ENCODE measurements at places on chromosomes 5 and 9.

- no peaks in the 10 kb centered on the region for H3K27me3 ChIP-seq
- peak overlapping the region; percentile 59 for H3K4me3 ChIP-seq
- H3K36me3 ChIP-seq = no peaks in the 10 kb centered on the region
These were observed 490 bp downstream of the ICE1 start for GRCh38 chr5:5422819-5423515.

DNA sequence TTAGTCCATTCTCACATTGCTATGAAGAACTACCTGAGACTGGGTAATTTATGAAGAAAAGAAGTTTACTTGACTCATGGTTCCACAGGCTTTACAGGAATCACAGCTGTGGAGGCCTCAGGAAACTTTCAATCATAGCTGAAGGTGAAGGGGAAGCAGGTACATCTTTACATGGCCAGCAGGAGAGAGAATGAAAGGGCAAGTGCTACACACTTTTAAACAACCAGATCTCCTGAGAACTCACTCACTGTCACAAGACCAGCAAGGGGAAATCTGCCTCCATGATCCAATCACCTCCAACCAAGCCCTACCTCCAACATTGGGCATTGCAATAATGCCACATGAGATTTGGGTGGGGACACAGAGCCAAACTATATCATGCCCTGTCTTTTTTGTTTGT lies 3.5 kb upstream of the LCN6 start:
- H3K27ac ChIP-seq = no peak overlapping the region
- peaks cover 11% of the 10 kb centered on the region for H3K27me3 ChIP-seq
- no peak overlapping the region for H3K4me3 ChIP-seq
- no peaks in the 10 kb centered on the region for H3K4me1 ChIP-seq
- no peaks in the 10 kb centered on the region for H3K36me3 ChIP-seq
- no peak for DNase-seq

- H3K4me3 ChIP-seq = no peak overlapping the region
- H3K4me1 ChIP-seq = no peaks in the 10 kb centered on the region
- no peak overlapping the region for H3K27ac ChIP-seq
- DNase-seq = no peak
These were observed 53.1 kb downstream of the LMNB1 start for GRCh38 chr5:126830061-126830460.

DNA sequence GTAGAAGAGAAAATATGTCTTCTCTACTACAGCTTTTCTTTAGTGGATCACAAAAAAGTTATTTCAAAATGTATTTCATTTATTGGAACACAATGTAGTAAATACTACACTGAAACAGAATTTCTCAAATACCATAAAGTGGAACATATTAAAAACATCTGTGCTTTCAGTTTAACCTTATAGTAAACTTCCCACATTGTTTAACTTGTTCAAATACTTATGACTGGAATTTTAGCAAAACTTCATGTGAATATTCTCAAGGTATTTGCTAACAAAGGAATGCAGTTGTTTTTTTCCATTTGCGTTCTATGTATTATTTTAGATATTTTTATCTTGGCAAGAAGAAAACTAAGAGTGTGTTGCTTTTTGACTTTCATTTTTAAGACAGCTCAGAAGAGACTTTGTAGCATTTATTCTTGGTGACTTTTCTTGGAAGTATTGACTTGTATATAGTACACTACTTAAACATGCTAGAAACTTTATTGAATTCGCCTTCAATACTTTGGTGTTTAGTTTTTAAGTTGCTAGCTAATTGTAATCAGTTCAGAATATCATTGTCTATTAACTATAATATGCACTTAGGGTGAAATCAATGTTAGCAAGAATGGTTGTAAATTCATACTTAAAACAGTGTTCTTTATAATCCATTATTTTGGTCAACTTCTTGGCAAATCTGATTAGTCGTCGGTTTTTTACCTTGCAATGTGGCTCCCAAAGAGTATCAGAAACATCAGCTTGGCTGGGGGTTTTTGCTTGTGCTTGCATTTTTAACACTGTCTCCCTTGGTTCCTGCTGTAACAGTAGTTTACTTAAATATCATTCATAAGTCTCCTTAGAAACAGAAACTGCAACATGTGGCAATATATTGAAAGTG lies 5.0 kb upstream of the RHOBTB3 start:
- H3K27me3 ChIP-seq = no peaks in the 10 kb centered on the region
- peaks cover 19% of the 10 kb centered on the region for H3K4me1 ChIP-seq

GRCh38 chr5:118937393-118938061 lies 50.8 kb downstream of the DTWD2 start:
- no peaks in the 10 kb centered on the region for H3K36me3 ChIP-seq
- H3K27me3 ChIP-seq = no peaks in the 10 kb centered on the region
- DNase-seq = no peak

DNA sequence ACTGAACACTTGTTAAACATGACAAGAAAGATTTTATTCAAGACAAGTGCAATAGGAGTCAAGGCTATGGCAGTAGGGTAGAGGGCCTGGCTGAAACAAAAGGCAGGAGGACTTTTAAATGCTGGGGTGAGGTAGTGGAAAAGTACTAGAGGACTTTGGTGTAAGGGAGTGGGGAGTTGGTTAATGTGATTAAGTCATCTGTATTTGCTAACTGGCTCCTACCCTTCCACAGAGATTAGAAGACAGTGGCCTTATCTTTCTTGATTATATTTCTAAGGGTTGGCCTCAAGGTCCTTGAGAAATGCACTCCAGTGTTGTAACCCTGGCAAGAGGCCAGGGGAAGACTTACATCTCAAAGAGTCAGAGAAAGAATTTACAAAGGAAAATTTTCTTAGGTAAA lies 160.2 kb upstream of the FTMT start:
- H3K27me3 ChIP-seq = no peaks in the 10 kb centered on the region
- no peak overlapping the region for H3K27ac ChIP-seq
- no peak for DNase-seq
- H3K4me3 ChIP-seq = no peak overlapping the region
- no peaks in the 10 kb centered on the region for H3K36me3 ChIP-seq

DNA sequence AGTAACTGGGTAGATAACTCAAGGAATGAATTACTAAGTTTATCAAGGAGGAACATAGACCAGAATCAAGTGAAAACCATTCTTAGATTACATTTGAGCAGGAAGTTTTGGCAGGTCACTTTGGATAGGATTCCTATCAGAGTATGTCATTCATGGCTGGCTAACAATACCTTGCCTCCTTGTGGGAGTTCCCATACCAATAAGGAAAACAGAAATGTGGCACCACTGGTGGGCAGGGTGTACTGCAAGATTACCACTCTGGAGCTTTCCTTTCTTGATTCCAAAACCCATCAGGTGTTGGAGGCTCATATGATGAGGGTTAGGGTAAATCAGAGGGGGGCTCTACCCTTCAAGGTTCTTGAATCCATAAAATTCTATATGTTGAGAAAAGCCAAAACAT lies 18.6 kb upstream of the SPATA31D1 start:
- no peak overlapping the region for H3K27ac ChIP-seq
- no peaks in the 10 kb centered on the region for H3K36me3 ChIP-seq
- peak; percentile 39 for DNase-seq
- H3K4me1 ChIP-seq = no peaks in the 10 kb centered on the region
- H3K27me3 ChIP-seq = peaks cover 3% of the 10 kb centered on the region

- no peaks in the 10 kb centered on the region for H3K36me3 ChIP-seq
- peak overlapping the region; percentile 75 for H3K4me3 ChIP-seq
- DNase-seq = peak; percentile 63
- peaks cover 2% of the 10 kb centered on the region for H3K4me1 ChIP-seq
- no peaks in the 10 kb centered on the region for H3K27me3 ChIP-seq
These were observed 2.1 kb downstream of the ECPAS start for GRCh38 chr9:111481885-111482636.

DNA sequence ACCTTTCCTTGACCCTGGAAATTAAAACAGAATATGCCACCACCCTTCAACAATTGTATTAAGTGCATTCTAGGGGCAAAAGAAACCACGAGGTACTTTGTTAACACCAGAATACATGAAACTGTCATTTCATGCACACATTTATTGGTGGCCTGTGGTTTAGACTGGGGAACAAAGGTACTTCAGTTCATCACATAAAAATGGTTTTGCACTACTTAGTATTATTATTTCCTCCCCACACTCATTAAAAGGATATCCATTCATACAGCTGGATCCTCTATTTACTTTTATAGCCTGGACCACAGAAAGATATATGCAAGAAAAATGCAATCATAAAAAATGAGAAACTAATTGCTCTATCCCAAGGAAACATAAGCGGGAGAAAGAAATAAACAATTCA lies 230.9 kb downstream of the EFNA5 start:
- H3K27ac ChIP-seq = no peak overlapping the region
- no peaks in the 10 kb centered on the region for H3K36me3 ChIP-seq
- no peaks in the 10 kb centered on the region for H3K27me3 ChIP-seq
- no peak overlapping the region for H3K4me3 ChIP-seq

GRCh38 chr9:119938871-119939270 lies 569.6 kb upstream of the BRINP1 start:
- no peak overlapping the region for H3K4me3 ChIP-seq
- no peak overlapping the region for H3K27ac ChIP-seq
- H3K36me3 ChIP-seq = no peaks in the 10 kb centered on the region
- H3K4me1 ChIP-seq = no peaks in the 10 kb centered on the region
- no peaks in the 10 kb centered on the region for H3K27me3 ChIP-seq

DNA sequence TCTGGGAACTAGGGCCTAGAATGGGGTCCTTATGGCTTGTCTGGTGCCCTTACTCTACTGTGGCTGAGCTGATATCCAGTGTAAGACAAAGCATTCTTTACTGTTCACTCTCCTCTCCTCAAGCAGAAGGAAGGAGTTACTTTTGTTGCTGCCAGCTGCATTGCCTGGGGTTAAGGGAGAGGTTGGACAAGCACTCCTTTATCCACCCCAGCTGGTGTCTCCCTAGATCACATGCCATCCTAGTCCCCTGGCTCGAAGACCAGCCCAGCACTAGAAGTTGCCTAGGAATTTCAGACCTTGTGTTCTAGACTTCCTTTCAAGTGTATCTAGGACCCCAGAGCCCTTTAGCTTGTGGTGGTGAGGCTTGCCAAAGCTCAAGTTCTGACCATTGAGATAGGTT lies 1051.5 kb upstream of the C9orf72 start:
- no peaks in the 10 kb centered on the region for H3K4me1 ChIP-seq
- H3K36me3 ChIP-seq = no peaks in the 10 kb centered on the region
- H3K27ac ChIP-seq = no peak overlapping the region
- H3K27me3 ChIP-seq = no peaks in the 10 kb centered on the region
- no peak overlapping the region for H3K4me3 ChIP-seq

GRCh38 chr9:135530146-135530545 lies 8.9 kb downstream of the LCN1 start:
- peaks cover 6% of the 10 kb centered on the region for H3K27me3 ChIP-seq
- no peaks in the 10 kb centered on the region for H3K36me3 ChIP-seq
- no peaks in the 10 kb centered on the region for H3K4me1 ChIP-seq
- DNase-seq = no peak
- H3K4me3 ChIP-seq = no peak overlapping the region

DNA sequence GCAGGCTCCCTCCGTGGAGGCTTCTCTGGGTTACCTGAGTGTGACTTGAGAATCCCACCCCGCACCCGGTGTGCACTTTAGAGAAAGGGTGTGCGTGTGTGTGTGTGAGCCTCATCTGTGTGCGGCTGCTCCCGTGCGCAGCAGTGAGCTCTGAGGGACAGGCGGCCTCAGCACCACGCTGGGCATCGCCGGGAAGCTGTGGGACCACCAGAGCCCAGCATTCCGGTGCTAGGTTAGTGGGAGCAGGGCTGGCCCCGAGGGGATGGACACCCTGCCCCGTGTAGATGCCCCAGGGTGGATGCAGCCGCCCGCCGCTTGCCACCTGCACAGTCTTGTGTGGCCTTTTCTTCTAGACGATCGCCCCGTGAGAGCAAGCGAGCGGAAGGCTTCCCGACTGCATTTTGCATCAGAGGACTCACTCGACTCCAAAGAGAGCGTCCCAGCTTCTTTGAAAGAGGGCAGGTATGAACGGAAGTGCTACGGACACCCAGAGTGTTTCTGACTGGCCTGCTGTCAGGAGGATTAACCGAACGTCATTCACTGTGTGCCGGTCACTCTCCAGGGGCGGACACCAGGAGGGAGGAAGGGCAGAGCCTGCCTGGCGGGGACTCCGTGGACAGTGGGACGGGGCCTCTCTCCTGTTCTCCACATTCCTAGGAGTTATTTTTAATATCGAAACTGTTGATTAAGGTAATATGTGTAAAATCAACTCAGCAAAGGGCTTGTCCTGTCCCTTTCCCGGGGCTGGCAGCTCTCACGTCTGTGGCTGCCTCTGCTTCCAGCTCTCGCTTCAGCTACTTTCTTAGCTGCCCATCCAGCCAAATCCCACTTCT lies 12.2 kb downstream of the CEP72 start:
- peaks cover 14% of the 10 kb centered on the region for H3K36me3 ChIP-seq
- H3K27ac ChIP-seq = no peak overlapping the region
- no peaks in the 10 kb centered on the region for H3K27me3 ChIP-seq
- no peak overlapping the region for H3K4me3 ChIP-seq
- no peaks in the 10 kb centered on the region for H3K4me1 ChIP-seq

DNA sequence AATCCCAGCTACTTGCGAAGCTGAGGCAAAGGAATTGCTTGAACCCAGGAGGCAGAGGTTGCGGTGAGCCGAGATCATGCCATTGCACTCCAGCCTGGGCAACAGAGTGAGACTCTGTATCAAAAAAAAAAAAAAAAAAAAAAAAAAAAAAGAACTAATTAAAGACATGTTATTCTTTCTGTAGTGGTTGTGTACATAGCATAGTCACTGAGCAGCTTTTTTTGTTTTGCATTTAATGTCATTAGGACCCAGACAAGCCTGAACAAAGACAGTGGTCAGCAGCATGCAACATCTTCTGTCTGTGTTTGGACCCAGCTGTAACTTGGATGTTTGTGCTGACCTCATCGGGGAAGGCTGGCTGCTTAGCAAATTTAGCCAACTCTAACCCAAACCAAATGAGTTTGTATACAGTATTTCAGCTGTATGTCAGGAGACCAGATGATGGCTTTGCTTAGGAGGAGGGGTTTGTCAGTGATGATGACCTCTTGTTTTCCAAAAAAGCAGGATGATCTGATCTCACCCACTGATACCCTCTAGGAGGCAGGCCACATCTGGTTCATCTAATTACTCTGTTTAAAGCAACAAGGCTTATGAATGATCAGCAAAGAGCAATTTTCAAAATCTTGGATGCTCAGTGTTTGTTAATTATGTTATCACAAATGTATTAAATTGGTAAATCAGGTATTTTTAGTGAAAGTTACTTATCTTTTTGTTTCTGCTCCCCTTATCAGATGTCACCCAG lies 39.5 kb downstream of the SNCAIP start:
- H3K27ac ChIP-seq = peak overlapping the region; percentile 42
- no peak overlapping the region for H3K4me3 ChIP-seq
